Amygdala (tissue), 56 donors: ENCODE measurements at places on chromosomes 7 and 10.

DNA sequence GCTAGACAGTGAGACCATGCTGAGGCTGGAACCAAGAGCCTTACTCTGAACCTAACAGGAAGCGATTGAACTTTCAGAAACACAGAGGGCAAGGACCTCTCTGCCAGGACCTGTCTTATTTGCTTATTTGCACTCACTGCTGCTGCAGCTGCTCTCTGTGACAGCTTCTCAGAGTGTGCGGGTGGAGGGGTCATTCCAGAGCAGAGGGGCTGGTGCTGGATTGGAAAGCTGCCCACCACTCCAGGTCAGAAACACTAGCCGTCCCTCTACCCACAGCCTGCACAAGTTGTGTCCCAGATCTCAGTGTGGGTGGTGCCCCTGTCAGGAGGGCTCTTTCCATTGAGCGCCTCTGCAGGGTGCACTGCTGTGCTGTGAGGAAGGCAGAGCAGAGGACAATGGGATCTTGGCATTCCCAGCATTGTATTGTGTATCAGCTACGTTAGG lies 126.2 kb downstream of the CCNY start:
- DNase-seq, result no peak

GRCh38 chr7:93944673-93945072 lies 23.1 kb downstream of the GNG11 start:
- no peak for DNase-seq

- no peak for DNase-seq
These were observed 4.0 kb upstream of the FAM53B start for GRCh38 chr10:124748166-124748565.

GRCh38 chr7:12583922-12584321 lies 13.4 kb downstream of the SCIN start:
- DNase-seq, result no peak

GRCh38 chr10:94105226-94105625 lies 111.5 kb downstream of the PLCE1 start:
- no peak for DNase-seq

DNA sequence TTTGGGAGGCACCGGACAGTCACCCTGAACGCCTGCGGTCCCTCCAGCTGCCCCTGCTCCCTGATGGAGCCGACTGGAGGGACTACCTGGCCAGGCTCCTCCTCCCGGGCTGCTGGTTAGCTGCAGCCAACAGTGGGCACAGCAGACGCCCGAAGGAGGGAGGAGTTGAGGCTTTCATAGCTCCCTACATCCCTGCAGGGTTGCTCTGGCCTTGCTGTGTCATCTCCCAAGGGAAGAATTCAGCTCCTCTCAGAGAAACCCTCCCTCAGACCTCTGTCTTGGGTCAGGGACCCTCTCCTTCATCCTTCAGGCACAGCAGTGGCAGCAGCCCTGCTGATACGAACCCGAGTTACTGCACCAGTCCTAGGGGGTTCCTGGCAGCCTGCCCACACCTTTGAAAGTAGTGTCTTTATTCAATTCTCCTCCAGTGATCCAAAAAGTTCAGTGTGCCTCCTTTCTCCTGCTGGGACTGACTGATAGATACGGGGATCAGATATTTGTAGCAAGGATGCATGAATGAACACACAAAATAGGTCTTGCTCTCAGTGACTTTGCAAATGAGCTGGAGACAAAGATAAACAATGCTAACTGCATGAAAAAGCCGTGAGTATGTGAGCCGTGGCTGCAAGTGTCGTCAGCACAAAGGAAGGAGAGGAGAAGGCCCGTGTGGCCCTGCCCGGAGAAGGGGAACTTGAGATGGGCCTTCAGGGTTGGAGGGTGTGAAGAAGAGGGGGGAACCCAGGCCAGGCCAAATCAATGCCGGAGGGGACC lies 136.6 kb downstream of the PRKAG2 start:
- no peak for DNase-seq

DNA sequence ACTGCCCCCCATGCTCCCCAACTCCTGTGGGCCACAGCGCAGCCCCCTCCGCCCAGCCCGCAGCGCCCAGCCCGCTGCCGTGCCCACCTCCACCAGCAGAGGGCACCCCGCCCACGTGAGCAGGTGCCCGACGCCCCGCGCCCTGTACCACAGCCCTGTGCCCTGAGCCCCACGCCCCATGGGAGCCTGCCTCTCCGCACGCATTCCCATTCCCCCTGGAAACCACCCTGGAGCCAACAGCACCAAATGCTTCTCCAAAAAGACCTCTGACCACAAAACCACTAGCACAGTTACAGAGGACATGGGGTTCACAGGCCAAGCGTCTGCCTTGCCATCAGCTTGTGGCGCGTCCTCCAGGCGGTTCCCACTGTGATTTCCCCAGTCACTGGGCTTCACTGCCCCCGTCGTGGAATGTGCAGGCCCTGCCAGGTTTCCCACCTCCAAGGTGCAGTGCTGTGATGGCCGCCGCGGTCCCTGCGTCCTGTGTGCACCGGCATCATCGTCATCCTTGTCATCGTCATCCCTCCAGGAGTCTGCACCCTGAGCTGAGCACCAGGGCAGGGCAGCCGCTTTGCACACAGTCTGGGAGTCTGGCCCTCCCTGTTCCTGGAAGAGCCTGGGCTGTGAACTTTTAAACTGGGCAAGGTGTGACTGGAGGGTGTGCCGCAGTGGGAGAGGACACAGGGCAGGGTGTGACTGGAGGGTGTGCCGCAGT lies 61.7 kb downstream of the PWWP2B start:
- DNase-seq, result no peak

DNA sequence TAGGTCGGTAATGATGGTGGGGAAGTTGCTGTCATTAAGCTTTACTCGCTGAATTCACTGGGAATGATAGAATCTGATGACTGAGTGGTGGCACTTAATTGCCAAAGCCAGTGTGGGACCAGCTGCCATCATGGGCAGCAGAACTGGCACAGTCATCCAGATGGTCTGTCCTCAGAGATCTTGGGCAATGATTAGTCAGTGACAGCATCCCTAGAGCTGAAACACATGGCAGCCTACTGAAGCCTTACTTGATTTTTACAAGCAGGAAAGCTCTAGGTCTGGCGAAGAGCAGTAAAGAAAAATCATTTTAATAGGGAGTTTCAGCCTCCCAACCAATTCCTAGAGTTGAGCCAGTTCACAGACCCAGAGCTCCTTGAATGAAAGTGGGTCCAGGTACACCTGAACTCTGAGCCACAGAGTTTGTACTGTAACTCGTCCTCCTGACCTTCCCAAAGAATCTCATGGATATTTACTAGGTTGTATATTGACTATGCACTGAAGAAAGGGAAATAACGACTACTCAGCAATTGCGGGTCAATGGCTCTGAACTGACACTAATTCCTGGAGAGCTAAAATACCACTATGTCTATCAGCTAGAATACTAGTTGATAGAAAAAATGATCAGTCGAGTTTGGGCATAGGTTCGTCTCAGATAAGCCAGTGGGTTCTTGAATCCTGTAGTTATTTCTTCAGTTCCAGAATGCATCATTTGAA lies 4.4 kb upstream of the ASB13 start:
- no peak for DNase-seq

DNA sequence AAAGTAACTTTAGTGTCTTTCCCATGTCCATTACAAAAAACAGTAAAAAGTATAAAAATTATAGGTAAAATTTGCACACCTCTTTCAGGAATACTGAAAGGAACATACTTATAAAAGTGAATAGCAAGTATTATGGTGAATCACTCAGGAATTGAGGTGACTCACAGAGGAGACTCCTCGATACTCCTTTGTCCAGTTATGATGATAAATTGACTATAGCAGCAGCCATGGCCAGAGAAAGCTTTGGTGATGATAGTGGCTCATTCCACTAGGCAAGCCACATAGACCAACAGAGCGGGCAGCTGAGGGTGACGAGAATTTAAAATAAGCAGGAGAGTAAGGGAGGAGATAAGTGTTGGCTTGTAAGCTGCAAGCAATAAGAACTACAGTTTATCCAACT lies 1231.1 kb upstream of the CELF2 start:
- no peak for DNase-seq

DNA sequence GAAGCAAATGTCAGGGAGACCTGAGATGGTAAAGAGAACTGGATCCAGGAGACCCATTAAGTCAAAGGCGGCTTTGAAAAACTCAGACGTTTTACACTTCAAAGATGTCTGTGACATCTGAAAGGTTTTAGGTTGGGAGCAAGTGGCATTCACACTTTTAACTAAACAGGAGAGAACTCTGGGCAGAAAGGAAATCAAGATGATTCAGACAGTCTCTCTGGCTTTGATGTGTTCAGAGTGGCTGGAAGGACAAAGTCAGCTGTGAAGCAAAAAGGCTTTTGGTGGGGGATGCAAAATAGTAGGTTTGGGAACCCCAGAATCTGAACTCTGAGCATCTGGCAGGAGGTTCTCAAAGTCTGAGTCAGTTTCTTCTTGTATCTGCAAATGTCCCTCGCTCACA lies 66.6 kb downstream of the PRKCQ start:
- DNase-seq, result no peak
